Lower lobe of right lung (tissue), 2 donors: ENCODE measurements at places on chromosomes 3 and 15. TPM values are rescaled to one million over a fixed set of nuclear protein-coding genes. Genes with fewer than 3 reads are reported as not detected.

DNA sequence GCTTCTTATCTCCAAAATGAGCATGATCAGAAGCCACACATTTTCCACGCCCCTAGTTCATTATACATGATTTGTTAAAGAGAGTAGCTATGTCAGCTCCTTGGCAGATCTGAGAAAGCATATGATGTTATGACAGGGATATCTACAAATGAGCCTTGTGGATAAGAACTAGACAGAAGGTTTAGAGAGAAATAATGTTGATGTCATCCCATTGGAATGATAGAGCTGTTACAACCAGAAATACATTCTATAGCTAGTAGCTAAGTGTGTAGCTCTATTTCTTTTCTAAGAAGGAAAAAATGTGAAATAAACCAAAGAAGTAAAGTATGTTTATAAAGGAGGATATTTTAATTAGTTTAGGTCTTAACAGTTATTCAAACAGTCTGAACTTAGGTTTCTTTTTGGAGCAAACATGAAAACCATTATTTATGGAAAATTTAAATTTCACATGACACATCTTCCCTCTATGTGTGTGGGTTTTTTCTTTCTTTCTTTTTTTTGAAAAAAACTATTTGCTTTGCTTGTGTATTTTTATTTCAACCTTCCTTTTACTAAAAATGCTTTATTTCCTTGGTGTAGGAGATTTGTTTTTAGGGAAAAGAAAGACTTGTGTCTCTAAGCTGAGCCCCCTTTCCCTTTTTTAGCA is 167.7 kb downstream of the GHSR start:
- DNase-seq, result no peak

DNA sequence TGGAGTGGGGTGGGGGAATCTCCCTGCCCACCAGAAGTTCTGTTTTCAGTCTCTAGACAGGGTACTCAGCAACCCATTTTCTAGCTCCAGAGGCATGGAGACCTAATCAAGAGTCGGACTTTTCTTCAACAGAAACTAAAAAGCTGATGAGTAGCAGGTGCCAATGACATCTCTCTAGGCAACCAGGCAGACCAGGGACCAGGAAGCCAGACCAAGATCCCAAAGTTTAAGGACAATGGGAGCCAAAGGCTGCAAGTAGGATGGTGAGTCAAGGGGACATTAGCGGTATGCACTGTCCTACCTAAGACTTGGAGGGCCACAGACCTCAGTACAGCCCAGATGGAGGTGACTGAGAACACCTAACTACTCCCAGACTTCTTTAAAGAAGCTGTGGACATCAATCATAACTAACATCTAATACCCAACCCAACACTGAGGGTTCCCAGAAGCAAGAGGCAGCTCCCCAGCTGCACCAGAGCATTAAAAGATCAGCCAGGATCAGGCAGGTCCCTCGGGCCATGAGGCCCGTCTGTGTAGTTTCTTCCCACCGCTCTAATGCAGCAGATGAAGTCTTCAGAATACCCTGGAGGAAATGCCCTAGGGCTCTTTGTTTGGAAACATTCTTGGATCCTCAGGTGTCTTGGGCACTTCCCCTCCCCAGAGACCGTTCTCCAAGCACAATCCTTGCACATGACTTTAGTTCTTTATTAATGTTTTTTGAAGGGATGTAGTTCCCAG is 979 bp downstream of the CCDC71 start:
- no peak for DNase-seq

- no peak for DNase-seq
These were observed 213.0 kb upstream of the TBC1D5 start for GRCh38 chr3:17955411-17955810.

DNA sequence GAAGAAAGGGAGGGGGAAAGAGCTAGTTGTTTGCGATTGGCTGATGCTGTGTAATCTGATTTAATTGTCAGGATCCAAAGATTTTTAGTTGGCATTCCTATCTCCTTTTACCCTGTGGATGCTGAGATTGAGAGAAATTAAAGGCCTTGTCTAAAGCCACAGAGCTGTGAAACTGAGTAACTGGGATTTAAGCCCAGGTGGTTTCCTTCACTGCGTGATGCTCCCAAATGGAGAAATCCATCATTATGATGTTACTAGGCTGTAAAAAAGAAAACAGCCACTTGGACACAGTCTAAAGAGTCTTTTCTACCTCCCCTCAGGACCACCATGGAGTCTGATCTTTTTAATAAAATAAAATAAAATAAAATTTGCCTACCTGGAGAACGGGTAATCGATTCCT is 883.0 kb upstream of the NR2F2 start:
- DNase-seq, result no peak

GRCh38 chr15:96037584-96037983 is 292.9 kb upstream of the NR2F2 start:
- DNase-seq, result no peak

DNA sequence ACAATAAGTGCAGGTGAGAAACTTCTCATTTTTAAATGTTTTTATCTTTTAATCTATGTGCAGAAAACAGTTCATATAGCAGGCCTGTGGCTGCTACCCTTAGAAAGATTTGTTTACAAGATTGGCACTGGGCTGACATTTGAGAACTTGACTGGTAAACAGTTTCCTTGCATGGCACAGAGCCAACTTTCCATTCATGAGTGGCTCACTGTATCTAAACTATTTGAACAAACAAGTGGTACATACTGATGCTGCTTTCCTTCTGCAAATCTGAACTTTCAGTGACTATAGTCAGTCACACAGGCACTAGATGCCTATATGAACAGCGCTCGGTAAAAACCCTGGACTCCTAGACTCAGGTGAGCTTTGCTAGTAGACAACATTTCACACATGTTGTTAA is 6.3 kb upstream of the GTPBP8 start:
- no peak for DNase-seq

DNA sequence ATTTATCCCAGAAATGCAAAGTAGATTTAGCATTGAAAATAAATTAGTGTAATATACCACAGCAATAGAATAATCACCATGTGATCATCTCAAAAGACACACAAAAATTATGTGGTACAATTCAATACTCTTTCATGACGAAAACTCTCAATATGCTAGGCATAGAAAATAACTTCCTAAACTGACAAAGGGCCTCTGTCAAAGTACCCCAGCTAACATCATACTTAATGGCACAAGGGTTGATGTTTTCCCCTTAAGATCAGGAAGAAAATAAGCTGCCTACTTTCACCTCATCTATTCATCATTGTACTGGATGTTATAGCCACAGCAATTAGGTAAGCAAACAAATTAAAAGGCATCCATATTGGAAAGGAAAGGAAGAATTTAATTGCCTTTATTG is 22.7 kb upstream of the NIPA2 start:
- no peak for DNase-seq

GRCh38 chr3:174862101-174862500 is 3.0 kb downstream of the NAALADL2 start:
- DNase-seq, result no peak

- DNase-seq, result no peak
These were observed 65.6 kb downstream of the SLCO3A1 start for GRCh38 chr15:91919014-91919534.

DNA sequence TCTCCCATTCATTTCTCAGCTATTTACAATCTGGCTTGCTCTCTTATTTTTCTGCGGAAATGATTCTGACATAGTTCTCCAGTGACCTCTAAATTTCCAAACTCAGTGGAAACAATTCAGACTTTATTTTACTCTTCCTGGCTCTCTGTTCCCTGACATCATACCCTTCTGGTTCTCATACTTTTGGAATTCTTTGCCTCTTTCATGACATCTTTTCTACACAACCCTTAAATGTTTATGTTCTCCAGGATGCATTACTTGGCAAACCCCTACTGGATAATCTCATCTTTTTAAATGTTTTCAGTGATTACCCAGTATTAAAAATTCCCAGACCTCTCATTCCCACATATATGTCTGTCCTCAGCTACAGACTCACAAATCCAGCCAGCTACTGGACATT is 23.9 kb upstream of the PLSCR4 start:
- no peak for DNase-seq

DNA sequence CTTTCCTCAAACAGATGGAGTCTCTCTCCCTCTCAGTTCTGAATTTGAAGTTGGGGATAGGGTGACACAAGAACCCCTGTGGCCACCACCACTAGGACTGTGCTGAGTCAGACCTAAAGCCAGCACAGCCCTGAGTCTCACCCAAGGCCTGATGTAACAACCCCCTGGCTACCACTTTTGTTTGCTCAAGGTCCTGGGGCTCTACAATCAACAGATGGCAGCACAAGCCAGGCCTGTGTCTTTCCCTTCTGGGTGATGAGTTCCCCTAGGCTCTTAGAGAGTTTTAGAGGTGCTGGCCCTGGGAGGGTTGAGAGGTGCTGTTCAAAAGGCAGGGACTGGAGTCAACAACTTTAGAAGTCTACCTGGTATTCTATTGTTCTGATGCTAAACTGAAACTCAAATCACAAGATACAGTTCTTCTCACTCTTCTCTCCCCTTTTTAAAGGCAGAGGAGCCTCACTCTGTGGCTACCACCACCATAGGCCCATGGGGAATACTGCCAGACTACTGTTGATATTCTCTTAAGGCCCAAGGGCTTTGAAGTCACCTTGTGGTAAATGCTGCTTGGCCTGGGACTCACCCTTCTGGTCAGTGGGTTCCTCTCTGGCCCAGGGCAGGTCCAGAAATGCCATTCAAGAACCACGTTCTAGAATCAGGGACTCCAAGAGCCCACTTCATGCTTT is 6.5 kb downstream of the OR5K4 start:
- no peak for DNase-seq

DNA sequence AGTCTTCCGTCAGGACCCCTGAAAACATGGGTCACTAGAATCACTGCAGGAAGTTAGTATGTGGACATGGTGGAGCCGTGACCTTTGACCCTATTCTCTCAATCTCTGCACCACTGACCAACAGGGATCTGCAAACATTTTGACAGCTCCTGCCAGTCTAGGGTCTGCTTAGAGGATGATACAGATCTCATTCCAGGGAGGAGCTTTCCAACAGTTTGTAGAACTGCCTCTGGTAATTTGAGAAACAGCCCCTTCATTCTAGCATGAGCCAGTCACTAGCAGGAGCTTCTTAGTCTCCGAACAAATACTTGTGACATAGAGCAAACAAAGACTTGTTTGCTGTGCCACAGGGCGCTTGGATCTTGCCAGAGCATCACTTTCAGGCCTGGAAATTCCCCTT is 270.3 kb upstream of the CFAP20DC start:
- no peak for DNase-seq

DNA sequence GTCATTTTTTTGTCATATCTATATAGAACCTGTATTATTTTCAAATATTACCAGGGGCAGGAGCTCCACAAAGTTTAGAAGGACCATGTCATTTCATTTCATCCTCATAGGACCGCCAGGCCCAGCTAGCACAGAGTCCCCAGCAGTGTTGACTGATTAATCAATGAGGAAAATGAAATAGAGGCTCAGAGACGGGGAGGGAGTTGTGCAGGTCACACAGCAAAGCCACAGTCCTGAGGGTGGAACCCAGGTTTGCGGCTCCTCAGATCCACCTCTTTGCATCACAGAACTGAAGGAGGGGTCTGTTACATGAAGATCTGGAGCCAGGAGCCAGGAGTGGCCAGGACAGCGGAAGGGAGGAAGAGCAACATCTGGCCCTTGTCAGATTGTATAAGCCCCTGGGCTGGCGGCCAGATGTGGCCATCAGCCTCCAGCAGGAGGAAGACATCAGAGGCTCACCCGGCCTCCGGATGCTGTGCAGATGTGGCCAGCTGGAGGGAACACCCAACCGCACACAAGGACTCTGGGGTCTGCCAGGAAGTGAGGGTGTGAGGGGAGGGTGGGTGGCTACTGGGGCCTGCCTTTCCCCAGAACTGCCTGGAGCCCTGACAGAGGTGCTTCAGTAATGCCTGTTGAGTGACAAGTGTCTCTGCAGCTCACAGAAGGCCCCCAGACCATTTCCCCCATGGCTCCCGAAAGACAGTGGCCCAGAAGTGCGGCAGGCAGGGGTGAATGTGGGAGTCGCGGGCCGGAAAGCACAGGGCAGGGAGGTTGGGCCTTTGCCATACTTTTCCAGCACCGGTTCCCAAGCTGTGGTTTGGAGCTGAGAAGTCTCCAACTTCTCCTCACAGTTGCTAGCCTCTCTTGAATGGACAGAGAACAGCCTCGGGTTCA is 21.3 kb downstream of the EFCC1 start:
- peak; percentile 74 for DNase-seq

GRCh38 chr3:52774066-52774713 is 3.2 kb upstream of the ITIH1 start:
- peak; percentile 16 for DNase-seq

DNA sequence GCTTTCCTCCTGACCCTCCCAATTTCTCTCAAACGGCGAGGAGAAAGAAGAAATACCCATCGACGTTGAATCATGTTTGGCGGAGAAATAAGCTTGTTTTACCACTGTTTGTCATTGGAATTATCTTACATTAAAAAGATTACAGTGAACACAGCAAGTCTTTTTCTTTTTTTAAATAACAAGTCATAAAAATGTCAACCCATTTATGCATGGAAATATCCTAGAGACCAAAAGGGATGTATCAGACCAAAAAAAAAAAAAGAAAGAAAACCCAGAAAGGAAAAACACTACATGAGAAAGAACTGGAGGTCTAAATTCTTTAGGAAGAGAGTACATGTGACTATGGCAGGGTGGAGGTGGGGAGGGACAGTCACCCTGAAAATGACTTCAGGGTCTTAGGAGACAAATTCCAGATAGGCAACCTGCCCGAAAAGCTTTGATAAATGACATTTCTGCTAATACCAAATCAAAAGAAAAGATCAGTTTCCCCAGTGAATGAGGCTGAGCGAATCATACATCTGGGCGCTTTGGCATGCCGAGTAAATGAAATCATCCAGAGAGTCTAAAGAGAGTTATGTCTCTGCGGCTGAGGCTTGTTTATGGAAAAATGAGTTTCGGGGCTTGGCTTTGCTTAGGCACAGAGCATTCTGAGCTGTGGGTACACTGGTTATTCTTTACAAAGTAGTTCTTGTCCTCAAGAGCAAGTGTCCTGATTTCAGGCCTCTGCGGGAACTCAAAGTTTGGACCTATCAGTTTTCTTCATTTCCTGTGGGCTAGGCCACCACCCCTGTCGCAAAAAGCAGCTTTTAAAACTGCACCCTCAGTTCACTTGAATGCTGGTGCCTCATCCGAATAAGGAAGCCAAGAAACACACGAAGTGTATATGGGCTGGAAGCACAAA is 110.1 kb upstream of the TGFBR2 start:
- DNase-seq, result no peak

- no peak for DNase-seq
These were observed 13.7 kb downstream of the SPATA12 start for GRCh38 chr3:57074135-57074534.

- no peak for DNase-seq
These were observed 43.9 kb downstream of the MUC4 start for GRCh38 chr3:195767792-195768191.

GRCh38 chr15:62833646-62834045 is 208.9 kb upstream of the TPM1 start:
- DNase-seq, result no peak

GRCh38 chr15:99110581-99111320 is 5.9 kb downstream of the SYNM start:
- no peak for DNase-seq

NR1I2 gene
- total RNA-seq, result 0.21 TPM

FAIM gene
- total RNA-seq, result 12.3 TPM

CHRD gene
- total RNA-seq, result 4.1 TPM

CLDN1 gene
- 5.2 TPM for total RNA-seq

NDUFAF3 gene
- 85.6 TPM for total RNA-seq

SUSD5 gene
- 1.9 TPM for total RNA-seq

SPG21 gene
- 110 TPM for total RNA-seq

CDHR4 gene
- total RNA-seq, result 9.6 TPM

LYSMD2 gene
- 22.2 TPM for total RNA-seq

SIN3A gene
- 51.6 TPM for total RNA-seq

ACAN gene
- 0.12 TPM for total RNA-seq

HHLA2 gene
- 4.9 TPM for total RNA-seq
